ENCODE measurements at places on chromosomes 5 and 9.

DNA sequence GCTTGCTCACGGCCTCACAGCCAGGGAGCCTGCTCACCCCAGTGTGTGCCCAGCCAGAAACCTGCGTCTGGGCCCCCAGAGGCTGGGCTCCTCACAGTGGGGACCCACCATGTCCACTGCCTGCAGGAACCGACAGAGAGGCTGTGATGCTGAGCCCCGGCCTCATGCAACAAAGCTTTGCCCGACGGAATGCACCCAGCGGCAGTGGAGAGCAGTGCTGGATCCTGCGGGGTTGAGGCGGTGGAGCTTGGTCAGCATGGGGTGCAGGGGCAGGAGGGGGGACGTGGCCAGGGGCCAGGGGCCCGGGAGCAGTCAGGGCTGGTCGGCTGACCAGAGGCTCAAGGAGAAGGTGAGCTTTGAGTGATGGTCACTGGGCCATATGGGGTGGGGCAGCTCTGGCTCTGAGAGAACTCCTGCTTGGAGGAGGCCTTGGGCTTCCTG is 7.7 kb upstream of the CEP72 start:
- DNase-seq: no peak

- peak; percentile 74 for DNase-seq
Measured at GRCh38 chr9:19085295-19085694, 17.4 kb downstream of the HAUS6 start.

DNA sequence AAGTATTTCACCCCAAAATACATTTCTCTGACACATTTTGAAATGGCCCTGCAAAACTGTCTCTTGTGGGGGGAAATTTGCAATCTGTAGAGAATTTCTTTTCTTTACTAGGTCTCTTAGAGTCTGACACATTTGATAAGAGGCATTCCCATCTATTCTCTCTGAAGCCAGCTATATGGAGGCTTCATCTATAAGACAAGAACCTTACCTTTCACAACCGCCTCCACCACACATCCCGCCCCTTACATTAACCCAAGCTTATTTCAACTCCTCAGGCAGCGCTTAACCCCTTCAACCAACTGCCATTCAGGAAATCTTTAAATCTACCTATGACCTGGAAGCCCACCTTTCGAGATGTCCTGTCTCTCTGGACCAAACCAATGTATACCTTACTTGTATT is 829.5 kb downstream of the TLE4 start:
- DNase-seq: no peak

- DNase-seq: no peak
Measured at GRCh38 chr5:136109453-136110135, 23.1 kb upstream of the SMAD5 start.

- DNase-seq: no peak
Measured at GRCh38 chr5:77337246-77337645, 126.8 kb downstream of the PDE8B start.

- no peak for DNase-seq
Measured at GRCh38 chr9:95769473-95769872, 106.0 kb upstream of the ERCC6L2 start.

- no peak for DNase-seq
Measured at GRCh38 chr5:100832252-100833230, 70.5 kb downstream of the ST8SIA4 start.

DNA sequence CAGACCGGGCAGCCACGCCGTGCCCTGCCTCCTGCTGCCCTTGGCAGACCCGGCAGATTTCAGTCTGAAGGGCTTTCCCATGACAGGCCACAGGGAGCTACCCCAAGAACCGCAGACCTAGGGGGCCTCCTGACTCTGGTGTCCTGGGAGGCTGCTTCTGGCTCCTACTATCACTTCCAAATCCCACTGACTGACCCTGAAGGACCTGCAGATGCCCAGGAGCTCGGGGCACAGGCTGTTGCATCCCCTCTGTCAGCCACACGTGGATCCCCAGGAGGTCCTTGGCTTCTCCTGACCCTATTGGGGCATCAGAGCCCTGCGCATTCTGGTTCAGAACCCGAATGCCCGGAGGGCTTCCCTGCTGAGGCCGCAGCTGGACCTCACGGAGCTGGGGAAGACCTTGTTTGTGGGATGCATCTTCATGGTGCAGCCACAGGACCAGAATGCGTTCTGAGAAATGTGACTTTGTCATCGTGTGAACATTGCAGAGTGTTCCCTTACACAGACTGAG is 81.3 kb upstream of the IRX4 start:
- DNase-seq: no peak

- no peak for DNase-seq
Measured at GRCh38 chr9:20312732-20313131, 309.6 kb downstream of the MLLT3 start.

GRCh38 chr5:126370796-126371718 is 52.2 kb upstream of the GRAMD2B start:
- no peak for DNase-seq

DNA sequence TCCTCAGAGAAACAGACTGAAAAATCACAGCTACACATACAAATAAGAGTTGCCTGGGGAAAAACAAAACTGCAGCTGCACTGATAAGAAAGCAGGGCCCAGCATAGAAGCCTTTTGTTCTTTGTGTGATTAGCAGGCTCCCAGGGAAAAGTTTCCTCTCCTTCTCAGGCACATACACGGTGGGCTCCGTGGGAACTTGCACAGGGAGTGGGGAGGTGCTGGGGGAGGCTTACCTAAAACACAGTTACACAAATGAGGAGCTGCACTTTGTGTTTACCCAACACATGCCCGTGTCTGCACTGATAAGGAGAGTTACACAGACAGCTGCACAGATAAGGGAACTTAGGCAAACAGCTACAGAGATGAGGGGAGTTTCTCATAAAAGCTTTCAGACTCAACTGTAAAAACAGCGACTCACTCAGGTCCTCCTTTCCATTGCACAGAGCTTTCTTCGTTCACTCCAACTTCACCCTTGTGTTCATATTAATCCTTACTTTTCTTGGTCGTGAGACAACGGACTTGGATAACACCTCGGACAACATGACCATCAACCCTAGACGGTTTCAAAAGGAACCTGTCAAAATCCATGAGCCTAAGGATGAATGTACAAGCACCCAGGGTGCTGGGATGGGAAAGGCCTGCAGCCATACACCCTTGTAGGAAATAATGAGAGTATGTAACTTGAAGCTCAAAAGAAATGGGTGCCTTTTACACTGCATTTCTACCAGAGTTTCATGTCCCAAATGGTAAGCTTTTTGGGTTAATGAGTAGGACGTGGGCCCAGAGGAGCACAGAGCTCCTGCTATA is 50.8 kb downstream of the SERINC5 start:
- DNase-seq: no peak

DNA sequence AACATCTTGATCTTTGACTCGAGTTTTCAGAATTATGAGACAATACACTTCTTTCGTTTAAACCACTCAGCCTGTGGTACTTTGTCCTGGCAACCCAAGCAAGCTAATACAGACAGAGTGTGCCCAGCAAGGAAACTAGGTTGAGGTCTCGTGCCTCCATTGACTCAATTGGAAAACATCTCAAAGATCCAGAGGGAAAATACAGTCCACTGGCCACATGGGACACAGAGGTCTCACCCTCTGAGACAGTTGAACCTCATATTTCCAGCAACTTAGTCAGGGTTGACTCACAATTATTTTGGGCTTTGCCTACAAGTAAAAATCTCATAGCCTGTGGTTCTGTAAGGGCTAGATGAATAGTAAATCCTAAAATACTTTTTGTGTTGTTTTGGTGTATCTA is 631.5 kb downstream of the MTRR start:
- no peak for DNase-seq

GRCh38 chr5:171420431-171421241 is 1.2 kb downstream of the FGF18 start:
- no peak for DNase-seq

- no peak for DNase-seq
Measured at GRCh38 chr9:115121181-115121580, 3.2 kb upstream of the TNC start.

DNA sequence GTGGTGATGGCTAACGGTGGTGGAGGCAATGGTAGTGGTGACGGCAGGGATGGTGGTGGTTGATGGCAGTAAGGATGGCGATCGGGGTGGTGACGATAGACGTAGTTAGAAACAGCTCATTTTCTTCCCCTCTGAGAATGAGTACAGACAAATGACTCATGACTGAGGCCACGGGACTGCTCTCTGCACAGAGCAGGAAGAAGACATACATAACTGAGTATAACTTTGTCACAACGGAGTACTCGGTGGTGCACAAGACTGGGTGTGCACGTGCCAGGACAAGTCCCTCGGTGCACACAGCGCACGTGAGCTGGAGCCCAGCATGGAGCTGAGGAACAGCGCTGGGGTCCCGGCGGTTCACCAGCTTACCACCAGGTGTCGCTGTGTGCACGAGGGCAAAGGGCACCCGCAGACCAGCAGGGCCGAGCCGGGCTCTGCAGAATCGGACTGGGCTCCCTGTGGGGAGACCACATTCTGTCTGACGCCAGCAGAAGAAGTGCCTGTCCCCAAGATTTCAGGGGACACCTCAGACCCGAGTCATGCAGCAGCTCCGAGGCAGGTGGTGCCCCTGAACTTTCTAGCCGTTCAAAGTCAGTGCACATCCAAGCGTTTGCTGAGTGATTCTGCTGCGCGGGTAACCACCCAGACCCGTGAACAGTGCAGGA is 188.6 kb downstream of the FSTL4 start:
- peak; percentile 59 for DNase-seq

DNA sequence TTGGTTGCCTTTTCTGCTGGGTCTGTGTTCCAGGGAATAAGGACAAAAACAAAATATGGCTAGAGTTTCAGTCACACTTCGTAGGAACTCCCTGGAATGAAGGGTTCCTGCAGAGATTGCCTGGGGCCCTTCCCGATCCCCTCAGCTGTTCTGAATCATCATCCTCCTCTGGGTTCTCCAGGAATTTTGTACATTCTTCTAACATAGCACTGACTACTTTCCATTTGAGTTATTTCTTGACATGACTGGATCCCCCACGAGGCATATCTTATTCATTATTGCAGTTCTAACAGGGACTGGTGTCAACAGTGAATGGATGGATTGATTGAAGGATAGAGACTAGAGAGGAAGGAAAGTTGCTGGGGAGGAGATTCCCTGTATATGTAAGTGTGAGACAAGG is 49.2 kb upstream of the TNC start:
- no peak for DNase-seq

DNA sequence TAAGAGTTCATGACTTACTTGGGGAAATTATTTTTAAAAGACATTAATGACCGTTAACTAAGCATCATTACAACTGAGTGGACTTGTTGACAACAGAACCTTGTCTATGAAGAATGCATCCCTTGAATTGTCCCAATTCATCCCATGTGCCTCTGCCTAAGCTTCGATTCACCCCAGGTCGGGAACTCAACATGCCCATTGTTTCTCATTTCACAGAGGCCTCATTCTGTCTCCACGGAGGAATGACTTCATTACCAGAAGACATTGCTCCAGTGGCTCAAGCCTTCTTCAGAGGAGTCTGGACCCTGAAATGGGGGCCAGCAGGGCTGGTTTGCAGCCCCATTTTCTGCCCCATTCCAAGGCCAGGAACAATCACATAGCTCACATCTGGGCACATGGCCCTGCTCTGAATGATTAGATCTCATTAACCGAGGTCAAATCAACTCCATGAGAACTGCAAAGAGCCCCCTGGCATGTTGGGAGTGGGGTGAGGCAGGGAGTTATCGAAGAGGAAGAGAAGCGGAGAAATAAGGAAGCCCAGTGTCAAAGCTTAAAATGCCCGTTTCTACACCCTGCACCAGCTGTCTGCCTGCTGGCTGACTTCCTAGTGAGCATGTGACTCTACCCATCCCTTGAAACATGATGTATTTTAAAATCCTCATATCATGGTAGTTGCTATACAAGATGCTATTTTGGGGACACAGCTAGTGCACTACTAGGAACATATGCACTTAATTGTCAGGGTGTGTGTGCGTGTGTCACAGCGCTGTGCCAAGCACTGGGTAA is 137.3 kb downstream of the LHFPL2 start:
- DNase-seq: no peak

- DNase-seq: no peak
Measured at GRCh38 chr9:27749838-27750237, 176.6 kb upstream of the C9orf72 start.

DNA sequence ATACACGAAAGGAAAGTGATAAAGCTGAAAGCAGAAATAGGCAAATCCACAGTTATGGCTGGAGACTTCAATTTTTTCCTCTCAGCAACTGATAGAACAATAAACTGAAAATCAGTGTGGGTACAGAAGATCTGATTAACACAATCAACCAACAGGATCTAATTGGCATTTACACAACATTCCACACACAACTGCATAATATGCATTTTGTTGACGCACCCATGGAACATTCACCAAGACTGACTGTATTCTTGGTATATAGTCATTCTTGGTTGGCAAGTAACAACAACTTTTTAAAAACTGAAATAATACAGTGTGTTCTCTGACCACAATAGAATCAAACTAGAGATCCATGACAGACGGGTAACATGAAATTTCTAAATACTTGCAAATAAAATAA is 218.7 kb upstream of the S1PR3 start:
- DNase-seq: no peak

DNA sequence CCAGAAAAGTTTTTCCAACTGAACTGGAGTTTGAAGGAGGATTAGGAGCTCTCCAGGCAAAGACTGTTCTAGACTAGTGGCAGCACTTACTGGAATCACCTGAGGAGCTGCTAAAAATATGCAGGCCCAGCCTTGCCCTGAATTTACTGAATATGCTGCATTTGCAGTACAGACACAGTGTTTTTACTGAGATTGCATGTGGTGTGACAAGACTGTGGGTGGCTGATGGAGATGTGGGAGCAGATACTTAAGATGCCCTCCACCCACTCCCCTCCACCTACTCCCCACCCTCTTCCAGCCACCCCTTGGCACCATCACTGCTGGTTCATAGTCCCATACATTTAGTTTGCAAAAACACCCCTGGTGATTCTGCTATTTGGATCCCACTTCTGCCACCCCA is 64.1 kb upstream of the HRH2 start:
- no peak for DNase-seq

GRCh38 chr9:136982232-136983051 is at the start of gene LCNL1:
Gene LCNL1, plus strand, starts transcription at chr9:136982993. Its CDS starts 594 bp downstream, at chr9:136983587.
- DNase-seq: no peak

- DNase-seq: no peak
Measured at GRCh38 chr5:135629666-135630065, 50.9 kb upstream of the CXCL14 start.

- DNase-seq: no peak
Measured at GRCh38 chr5:179409806-179410205, 64.5 kb upstream of the ADAMTS2 start.

DNA sequence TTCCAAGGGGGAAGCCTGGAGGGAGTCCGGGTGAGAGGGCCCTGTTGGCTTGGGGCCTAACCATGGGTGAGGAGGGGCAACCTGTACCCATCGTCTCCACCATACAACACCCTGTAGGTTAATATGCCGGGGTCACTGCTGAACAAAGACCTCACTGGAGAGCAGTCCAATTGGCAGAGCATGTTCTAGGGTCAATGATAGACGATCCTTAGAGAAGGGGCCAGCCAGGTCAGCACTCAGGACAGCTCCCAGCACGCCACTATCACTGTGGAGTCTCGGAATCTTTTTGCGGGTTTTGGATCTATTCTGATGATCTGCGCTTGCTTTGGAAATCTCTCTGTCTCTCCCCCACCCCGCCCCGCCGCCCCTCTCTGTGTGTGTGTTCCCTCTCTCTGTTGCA is 218.4 kb upstream of the MVB12B start:
- DNase-seq: no peak

GRCh38 chr9:15468145-15468544 is 42.6 kb downstream of the PSIP1 start:
- DNase-seq: no peak

- DNase-seq: no peak
Measured at GRCh38 chr9:107711542-107711941, 222.0 kb upstream of the KLF4 start.

- DNase-seq: no peak
Measured at GRCh38 chr9:124869466-124869985, 7.6 kb downstream of the ARPC5L start.

GRCh38 chr5:15807871-15808270 is 307.9 kb downstream of the FBXL7 start:
- no peak for DNase-seq

All from CD4-positive, alpha-beta T cell treated with Interleukin-17A for 1 hour (primary cell).